Fibroblast of skin of right biceps (primary cell): ENCODE measurements at places on chromosomes 2 and 18.

DNA sequence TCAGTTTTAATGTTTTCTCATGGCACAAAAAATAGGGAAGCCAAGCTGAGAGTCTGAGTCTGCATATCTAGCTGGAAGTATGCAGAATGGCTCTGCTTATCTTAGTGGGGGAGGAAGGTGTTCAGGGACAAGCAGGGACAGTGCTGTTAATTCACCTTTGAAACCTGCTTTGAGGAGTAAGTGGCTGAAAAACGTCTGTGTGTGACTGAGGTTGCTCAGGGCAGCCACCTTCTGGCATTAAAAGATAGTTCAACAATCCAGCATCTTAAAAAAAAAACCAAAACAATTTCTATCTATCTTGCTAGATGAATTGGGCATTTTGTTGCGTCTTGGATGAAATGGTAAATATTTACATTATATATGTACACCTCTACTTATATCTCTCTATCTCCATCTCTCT, 2.0 kb upstream of the TRPM8 start:
- DNase-seq, result no peak

GRCh38 chr2:233761040-233761769, 1.1 kb downstream of the UGT1A1 start:
- no peak for DNase-seq

GRCh38 chr2:105396254-105397024, 2.4 kb downstream of the FHL2 start:
- DNase-seq, result peak; percentile 98

DNA sequence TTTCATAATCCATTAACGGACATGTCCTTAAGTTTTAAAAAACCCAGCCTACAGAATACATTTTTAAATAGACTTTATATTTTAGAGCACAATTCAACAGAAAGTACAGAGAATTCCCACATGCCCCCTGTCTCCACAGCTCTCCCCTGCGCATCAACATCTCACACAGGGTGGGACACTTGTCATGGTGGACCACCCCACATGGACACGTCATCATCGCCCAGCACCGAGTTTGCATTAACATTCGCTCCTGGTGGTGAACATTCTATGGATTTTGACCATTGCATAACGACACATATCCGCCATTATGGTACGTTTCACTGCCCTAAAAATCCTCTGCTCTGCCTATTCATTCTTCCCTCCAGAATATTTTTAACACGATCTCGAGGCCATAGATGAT, 1.1 kb upstream of the KCNF1 start:
- no peak for DNase-seq

GRCh38 chr2:202317080-202317857, 51.7 kb downstream of the NOP58 start:
- DNase-seq, result peak; percentile 96

DNA sequence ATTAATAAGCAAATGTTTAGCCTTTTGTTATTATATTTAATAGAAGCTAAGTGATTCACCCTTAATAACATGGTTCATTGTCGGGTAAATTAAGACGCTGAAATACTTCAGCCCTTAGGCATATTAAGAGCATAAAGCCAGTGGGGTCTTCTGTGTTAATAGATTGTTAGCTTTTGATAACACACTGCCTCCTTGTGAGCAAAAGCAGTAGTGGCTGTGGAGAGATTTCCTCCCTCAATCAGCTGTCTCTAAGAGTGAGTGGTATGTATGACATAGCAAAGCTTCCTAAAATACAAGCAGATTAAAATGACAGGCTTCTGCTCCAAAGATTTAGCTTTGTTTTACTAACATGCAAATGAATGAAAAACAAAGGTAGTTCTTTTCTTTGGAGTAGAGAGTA, 143.7 kb upstream of the SYT4 start:
- no peak for DNase-seq

GRCh38 chr2:151904807-151905206, 76.6 kb upstream of the ARL5A start:
- DNase-seq, result no peak

GRCh38 chr2:43280994-43281393, 54.6 kb upstream of the ZFP36L2 start:
- no peak for DNase-seq

DNA sequence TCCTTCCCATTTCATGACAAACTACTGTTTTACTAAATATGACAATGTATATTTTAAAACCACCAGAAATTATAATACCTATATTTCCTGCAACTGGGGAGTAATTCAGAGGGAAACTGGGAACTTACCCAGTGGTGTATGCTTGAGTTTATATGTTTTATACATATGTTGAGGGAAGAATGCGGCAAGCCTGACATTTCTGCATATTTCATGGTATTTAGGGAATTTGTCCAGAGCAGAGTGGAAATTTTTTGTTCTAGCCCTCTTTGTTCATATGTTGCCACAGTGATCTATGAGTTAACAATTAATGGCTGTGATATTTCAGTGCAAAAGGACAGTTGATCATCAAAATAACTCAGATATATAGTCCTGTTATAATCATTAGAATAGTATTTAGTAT, 230.8 kb upstream of the VWC2L start:
- DNase-seq, result no peak

- no peak for DNase-seq
These were observed 304.5 kb downstream of the NDUFA10 start for GRCh38 chr2:239720361-239721360.

GRCh38 chr2:9167718-9168657, 38.6 kb upstream of the ASAP2 start:
- no peak for DNase-seq

DNA sequence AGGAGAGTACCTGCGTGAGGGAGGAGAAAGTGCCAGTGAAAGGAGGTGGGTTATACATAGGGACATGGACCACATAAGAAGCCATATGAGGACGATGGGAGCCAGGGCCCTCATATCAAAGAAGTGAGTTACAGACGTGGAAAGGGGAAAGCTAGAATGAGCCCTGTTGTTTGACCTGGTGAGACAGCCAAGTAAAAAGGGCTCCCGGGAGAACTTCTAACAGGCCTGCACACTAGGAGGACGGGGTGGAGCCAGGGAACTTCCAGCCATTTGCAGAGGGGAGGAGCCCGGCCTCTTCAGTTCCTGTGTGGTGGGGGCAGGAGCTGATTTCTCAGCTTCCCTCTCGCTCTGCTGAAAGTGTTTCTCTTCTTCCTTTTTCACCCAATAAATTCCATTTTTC, 84.1 kb upstream of the SLC66A3 start:
- DNase-seq, result peak; percentile 24

- no peak for DNase-seq
These were observed 115.1 kb downstream of the CAPN13 start for GRCh38 chr2:30691948-30692828.

DNA sequence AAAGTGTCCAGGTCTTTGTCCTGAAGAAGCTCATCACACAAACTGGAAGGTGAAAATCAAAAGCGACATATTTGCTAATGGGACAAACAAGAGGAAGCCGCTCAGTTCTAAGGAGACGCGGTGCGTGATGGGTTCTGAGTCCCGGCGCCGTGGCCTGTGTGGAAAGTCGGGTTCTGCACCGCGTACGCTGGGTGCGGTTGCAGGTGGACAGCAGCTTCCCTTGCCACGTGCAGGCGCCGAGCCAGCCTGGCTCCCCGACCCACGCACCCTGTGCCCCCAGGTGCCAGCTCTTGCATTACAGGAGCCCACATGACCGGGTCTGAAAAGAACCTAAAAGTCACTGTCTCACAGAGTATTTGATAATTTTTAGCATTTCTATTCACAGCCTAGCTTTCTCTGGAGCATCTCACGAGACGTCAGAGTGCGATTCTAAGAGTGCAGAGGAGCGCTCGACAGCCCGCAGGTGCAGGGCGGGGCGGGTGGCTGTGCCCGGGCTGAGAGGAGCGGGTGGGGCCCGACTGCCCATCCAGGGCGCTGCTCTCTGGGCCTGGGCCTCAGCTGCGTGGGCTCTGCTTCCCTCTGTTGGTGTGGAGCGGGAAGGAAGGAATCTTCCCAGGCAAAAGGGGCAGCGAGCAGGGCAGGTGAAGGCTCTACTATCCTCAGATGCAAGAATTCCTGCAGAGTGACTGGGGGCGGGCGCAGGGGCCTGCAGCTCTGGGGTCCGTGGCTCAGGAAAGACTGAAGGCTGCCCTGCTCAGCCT, 39.4 kb downstream of the MYT1L start:
- DNase-seq, result no peak

GRCh38 chr2:128986026-128986715, 667.5 kb upstream of the HS6ST1 start:
- peak; percentile 49 for DNase-seq

GRCh38 chr2:30262716-30263309, 31.5 kb downstream of the LBH start:
- no peak for DNase-seq

DNA sequence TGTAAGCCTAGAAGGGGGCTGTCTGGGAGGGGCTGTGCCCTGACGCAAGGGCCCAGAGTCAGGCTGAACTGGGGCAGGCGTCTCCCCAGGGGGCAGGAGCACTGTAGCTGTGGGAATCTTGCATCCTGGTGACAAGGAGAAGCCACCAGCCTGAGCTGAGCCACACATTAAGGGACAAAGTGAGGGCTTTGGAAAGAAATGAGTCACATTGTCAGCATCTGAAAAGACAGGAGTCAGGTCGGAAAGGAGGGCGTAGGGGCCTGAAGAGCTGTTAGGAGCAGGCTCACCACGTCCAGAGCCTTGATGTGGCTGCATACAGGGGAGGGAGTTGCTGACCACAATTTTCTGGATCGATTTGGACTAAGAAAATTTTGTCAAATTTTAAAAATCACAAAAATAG, 298.6 kb downstream of the CYP26B1 start:
- peak; percentile 14 for DNase-seq

DNA sequence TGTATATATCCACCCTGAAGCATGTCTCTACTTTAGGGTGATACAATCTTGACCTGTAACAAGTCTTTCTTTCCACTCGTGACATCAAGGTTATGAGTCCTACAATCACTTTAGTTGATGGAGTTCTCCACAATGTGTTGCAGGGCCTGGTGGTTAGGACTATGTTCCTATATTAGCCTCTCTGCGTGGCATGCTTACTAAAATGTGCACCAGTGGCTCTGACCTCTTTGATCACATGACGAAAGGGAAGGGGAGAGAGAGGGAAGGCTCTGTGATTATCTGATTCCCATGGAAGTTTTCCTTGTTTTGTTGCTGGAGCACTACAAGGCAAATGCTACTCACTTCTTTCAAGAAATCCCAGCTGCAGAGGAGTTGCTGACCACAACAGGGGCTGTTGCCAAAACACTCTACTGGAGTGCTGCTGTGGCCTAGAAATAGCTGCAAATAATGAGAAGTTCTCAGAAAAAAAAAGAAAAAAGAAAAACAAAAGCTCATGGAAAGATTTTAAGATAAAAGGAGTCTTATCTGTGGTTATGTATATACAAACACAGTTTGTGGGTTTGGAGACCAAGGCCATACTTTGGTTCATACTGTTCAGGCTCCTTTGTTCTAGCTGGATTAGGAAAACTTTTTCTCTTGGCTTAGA, 272.8 kb upstream of the MMADHC start:
- peak; percentile 87 for DNase-seq

GRCh38 chr2:50535971-50536759, 495.8 kb downstream of the NRXN1 start:
- DNase-seq, result peak; percentile 22

DNA sequence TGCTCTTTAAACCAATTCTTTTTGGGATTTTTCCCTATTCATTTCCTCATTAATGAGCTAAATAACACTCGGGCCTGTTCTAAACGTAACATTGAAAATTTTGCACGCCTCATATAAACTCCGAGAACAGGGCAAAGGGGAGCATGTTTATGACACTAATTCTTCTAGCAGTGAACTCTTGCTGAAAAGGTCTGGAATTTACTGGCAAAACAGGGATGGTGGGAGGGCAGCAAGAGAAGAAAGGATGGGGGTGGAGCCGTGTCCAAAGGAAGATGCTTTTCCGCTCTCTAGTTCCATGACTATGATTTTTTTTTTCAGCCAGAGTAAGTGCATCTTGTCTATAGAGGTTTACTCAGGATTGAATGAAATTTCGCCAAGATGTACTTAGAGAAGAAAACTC, 50.0 kb upstream of the IL1R1 start:
- no peak for DNase-seq

DNA sequence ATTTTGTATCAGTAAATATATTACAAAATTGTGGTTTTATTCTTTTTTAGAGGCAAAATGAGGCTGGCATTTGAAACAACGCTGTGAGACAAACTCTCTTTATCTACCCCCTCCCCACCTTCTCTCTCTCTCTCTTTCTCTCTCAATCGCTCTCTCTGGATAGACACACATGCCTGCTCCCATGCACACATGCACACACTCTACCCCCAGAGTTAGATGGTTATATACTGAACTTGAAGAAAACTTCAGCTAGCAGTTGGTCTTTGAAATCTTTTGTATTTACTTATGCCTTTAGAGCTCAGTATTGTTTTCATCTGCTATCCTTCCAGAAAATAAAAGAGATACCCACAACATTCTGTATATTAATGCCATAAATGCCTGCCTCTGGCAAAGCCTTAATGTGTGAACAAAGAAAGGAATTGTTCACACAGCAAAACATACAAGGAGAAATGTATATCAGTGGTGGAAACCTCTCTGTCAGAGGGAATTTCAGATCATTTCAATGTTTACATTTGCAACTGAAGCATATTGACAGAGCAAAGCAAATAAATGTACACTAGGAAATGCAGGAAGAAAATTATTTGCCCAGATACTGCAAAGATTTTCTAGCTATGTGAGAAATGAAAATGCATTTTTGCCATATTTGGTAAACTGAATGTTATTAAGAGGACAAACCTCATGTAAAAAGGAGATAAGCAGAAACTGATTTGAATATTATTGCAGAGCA, 217.0 kb upstream of the UBE2E3 start:
- no peak for DNase-seq

- no peak for DNase-seq
These were observed 186.8 kb downstream of the FIGN start for GRCh38 chr2:163548970-163549369.

- peak; percentile 96 for DNase-seq
These were observed 92.6 kb downstream of the ACTR2 start for GRCh38 chr2:65320042-65320725.

DNA sequence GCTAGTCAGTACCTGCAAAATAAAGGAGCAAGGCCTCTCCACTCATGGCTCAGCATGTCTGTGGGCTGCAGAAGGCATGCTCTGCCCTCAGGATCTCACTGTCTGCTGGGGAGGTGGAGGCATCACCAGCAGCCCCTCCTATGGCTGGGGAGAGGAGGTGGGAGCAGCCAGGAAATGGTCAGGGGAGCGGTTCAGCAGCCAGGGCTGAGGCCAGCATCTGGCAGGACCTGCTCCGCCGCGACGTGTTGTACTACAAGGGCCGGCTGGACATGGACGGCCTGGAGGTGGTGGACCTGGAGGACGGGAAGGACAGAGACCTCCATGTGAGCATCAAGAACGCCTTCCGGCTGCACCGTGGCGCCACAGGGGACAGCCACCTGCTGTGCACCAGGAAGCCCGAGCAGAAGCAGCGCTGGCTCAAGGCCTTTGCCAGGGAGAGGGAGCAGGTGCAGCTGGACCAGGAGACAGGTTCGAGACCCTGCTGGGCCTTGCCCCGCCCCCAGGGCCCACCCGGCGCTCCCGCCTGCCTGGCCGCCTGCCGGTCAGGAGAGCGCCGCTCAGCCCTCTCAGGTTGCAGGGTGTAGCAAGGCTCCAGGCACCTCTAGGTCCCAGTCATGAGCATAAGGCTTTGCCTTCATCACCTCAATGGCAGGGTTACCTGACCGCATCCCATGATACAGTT, 49.0 kb downstream of the FAM168B start:
- DNase-seq, result no peak

GRCh38 chr2:121790276-121790956, 35.0 kb downstream of the TSN start:
- peak; percentile 90 for DNase-seq

- DNase-seq, result no peak
These were observed 797 bp downstream of the NXPH2 start for GRCh38 chr2:138779406-138779780.
